ENCODE measurements at places on chromosomes 6 and 20.
A peak's percentile ranks its signal among the peaks of the same experiment; 100 is the strongest.

DNA sequence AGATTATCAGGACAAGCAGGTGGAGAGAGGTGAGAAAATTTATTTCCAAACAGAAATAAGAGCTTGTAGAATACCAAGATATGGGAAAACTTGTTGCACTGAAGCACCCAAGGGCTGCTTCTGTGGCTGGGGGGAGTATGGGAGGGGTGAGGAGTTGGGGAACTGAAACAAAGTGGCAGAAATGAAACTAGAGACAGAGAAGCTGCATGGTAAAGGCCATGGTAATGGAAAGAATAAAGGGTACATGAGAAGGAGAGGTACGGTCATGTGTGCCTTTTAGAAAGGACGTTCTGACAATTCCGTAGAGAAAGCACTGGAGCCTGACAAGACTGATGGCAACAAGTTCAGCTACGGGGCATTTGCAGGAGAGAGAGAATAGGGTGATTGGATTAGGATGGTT is 51.6 kb upstream of the RIN2 start:
- DNase-seq = no peak

GRCh38 chr6:95994151-95994550 is 21.6 kb upstream of the FUT9 start:
- no peak for DNase-seq

GRCh38 chr6:159959976-159960384 is 8.9 kb upstream of the IGF2R start:
- no peak for DNase-seq

DNA sequence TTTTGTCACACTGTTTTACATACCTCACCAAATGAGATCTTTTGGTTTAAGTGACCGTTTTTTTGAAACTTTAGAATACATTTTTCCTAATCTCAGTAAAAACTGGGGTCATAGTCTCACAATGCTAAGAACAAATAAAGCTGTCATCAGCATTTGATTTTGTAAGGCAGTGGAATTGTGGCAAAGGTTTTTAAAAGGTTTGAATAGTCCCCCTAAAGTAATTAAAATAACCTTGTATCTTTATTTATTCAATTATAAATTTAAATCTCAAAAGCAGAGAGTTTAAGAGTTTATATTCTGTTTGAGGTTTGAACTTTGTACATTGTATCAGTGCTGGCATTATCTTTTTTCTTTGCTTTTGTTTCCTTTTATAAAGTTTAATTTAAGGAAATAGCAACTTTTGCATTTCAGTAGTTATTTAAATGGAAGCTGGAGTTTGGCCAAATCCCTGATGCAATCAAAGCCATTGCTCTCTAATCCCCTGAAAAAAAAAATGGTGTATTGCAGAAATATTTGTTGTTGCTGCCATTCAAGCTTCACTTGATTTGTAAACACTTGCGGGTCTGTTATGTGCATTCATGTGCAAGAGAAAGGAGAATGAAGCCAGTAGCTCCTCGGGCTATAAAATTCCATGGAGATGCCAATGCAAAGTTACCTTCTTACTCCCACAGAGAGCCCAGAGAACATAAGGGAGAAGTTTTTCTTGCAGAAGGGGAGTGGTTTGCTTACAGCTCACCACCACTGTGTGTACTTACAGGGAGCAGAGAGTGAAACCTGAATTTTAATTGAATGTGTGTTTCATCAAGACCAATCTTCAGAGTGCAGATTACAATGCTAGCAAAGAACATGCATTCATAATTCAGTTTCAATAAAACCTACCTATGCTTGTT is 391.8 kb downstream of the ARHGAP18 start:
- no peak for DNase-seq

- no peak for DNase-seq
Measured at GRCh38 chr20:52082612-52083011, 109.0 kb downstream of the ZFP64 start.

GRCh38 chr6:30214657-30214982 is 1.4 kb upstream of the TRIM26 start:
- no peak for DNase-seq

DNA sequence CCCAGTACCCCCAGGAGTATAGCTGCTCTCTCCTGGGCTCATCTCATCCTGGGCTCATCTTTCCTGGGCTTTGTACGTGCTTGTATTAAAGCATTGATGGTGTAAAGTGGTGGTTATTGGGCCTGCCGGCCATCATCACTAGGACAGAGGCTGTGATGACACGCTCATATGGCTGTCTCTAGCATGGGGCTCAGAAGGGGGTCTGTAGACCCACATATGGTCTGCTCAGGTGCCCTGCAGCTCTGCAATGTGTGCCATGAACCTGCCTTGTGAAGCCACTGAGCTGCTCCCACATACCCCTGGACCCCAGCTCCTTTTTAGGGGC is 143.4 kb downstream of the CDC5L start:
- DNase-seq = no peak

DNA sequence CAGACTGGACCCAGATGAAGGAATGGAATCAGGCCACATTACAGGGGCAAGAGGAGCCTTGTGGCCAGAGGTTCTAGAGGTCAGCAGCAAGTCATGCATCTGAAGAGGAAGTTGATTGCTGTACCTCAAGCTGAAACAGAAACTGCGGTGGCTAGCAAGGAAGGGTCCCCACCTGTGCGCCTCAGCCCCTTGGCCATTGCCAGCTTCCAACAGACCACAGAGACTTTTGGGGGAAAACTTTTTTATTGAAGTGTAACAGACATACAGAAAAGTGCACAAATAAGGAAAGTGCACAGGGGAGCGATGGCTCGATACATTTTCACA is 26.8 kb upstream of the SLC9A8 start:
- DNase-seq = no peak

GRCh38 chr6:41704656-41705310 is 30.6 kb downstream of the TFEB start:
- DNase-seq = no peak

GRCh38 chr6:136643850-136644596 is 93.8 kb upstream of the MAP7 start:
- DNase-seq = peak; percentile 72

- DNase-seq = no peak
Measured at GRCh38 chr20:21812379-21812778, 106.9 kb downstream of the PAX1 start.

DNA sequence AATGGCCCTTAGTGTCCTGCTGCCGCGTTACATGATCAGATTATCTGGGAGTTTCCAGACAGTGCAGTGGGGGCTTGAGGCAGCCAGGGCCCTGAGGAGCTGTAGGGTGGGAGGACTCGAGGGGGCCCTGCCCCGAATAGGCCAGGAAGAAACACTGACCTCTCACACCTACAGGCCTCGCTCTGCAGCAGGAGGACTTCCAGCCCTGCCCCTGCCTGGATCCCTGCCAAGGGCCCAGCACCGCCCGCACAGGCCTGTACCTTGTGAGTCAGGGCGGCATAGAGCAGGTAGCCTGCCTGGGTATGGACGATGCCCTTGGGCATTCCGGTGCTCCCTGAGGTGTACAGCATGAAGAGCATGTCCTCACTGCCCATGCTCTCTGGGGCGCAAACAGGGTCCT is 30.1 kb upstream of the APMAP start:
- no peak for DNase-seq

DNA sequence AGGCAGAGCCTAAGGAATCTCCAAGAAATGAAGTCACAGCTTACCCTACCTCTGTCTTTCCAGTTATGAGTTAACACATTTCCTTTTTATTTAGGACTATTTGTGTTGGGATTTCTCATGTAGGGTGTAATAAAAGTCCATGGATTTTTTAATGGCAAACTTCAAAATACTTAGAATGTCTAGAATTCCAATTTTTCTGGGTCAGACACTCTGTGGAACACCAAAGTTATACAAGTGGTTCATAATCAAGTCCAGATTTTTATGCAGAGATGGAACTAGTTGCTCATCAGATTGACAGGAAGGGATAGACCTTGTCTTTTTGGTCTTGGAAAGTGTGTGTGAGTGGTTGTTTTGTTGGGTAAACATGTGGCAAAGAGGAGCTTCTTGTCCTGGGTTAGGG is 303.5 kb upstream of the RNF24 start:
- DNase-seq = no peak

GRCh38 chr6:15421945-15422733 is 176.3 kb downstream of the JARID2 start:
- no peak for DNase-seq

- no peak for DNase-seq
Measured at GRCh38 chr6:14964556-14965270, 281.2 kb upstream of the JARID2 start.

GRCh38 chr6:85092226-85092625 is 327.8 kb upstream of the TBX18 start:
- no peak for DNase-seq

DNA sequence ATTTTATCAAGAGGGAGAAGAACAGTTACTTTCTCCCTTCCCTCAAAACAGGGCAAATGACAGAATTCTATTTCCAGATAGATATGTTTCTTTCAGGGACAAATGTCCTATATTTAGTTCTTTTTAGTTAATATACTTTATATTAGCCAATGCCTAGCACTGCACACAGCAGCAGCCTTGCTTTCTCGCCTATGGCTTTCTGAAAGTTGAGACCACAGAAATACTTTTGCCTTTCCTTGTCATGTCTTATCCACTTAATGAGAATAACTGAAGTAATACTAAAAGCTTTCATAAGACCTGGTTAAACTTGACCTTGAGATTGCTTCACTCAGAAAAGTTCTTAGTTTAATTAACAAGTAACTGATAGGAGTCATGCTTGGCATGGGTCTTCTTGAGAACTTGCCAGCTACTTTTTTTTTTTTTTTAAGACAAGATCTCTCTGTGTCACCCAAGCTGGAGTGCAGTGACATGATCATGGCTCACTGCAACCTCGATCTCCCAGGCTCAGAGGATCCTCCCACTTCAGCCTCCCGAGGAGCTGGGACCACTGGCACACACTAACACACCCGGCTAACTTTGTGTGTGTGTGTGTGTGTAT is 159.3 kb downstream of the CDKAL1 start:
- no peak for DNase-seq

DNA sequence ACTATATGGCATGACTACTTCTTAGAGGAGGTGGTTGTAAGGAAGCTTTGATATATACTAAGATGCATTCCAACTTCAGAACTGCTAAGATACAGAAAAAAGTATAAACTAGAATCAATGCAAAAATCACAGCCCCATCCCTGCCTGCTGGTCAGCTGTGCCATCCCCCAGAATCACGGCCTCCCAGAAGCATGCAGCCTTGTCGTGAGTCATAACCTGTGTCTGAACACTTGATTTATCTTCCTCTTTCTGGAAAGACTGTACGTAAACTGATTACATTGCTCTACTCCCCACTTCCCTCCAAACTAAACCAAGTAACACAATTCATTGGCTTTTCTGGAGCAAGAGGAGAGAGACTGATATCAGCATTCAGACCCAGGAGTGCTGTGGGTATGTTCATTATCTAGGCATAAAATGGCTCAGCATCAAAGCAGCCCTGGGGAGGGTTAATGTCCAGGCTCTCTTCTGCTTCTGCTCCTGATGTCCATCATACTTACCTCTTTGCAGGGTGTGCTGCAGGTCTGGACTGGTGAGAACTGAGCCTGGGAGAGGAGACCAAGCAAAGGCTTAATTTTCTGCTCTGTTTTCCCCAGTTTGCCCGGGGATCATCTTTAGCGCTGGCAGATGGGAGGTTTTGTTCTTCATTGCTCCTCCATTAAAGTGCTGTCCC is 18.4 kb downstream of the SCP2D1 start:
- DNase-seq = no peak

GRCh38 chr6:81762606-81763005 is 10.1 kb upstream of the TENT5A start:
- DNase-seq = no peak

GRCh38 chr20:49372095-49372734 is 94.4 kb upstream of the ZNFX1 start:
- DNase-seq = no peak

GRCh38 chr6:148743476-148743875 is 3.4 kb upstream of the UST start:
- DNase-seq = no peak

DNA sequence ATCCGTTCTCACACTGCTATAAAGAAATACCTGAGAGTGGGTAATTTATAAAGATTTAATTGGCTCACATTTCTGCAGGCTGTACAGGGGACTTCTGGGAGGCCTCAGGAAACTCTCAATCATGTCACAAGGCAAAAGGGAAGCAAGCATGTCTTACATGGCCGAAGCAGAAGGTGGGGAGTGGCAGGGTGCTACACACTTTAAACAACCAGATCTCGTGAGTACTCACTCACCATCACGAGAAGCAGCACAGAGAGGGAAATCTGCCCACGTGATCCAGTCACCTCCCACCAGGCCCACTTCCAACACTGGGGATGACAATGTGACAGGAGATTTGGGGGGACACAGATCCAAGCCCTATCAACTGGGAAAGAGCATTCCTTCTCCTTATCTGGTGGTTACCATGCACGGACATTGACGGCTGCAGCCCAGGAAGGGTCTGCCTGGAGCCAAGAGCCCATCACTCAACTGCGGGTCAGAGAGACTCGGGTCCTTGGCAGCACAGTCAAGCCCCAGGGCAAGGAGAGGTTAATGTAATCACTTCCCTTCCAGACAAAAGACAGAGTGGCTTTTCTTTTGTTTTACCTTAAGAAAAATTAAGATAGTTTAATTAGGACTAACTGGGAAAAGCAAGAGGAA is 112.3 kb upstream of the CST7 start:
- DNase-seq = no peak

GRCh38 chr6:45775026-45775697 is 240.5 kb downstream of the CLIC5 start:
- no peak for DNase-seq

DNA sequence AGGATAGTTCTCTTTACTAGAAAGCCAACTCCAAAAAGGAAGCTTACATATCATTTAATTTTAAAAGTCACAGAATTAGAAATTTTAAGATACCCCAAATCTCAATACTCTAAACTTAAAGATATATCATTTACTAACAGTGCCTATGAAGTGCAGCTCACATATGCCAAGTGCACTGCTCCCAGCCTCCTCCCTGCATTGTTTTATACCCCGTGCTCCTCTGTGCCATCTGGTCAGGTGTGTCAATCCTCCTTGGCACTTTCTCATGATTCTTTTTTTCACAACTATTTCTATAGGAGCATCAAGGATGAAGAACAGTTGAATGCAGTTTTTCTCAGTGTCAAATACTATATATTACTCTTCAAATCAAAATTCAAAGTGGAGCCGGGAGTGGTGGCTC is 8.8 kb downstream of the MAP7 start:
- no peak for DNase-seq

DNA sequence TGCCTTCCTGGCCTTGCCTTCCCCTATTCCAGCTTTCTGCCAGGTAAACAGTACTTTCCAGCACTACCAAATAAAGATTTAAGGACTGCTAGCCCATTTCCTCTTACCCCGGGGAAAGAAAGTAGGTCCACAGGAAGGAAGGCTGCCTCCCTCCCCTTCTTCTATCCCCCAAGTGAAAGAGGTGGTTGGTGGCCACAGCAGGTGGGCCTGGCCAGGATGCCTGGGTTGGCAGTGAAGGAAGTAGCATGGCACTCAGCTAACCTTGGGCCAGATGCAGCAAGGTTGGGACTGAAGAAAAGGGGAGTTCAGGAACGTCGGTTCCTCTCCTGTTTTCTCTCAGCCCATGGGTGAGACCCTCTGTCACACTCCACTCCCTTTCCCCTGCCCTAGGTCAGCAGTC is 8.9 kb downstream of the NFKBIL1 start:
- no peak for DNase-seq

DNA sequence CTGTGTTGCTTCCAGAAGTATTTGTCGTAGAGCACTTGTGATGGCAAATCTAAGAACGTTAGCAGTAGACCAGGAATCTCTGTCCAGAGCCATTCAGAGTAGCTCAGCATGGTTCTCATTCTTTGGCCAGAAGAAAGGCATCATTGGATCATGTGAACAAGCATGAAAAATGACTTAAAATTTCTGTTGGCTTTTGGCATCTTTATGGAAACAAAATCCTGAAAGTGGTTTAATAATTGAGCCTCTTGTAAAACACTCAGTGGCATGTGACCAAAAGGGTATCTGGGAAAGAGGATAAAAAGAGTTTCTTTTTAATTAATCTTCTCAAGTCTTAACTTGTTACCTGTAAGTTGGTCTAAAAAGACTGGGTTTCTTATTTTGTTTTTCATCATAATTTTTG is 55.2 kb downstream of the PTPN1 start:
- DNase-seq = no peak
